ENCODE measurements at places on chromosomes 1 and 21.

- no peak for DNase-seq
These were observed 27.9 kb downstream of the LRRC8B start for GRCh38 chr1:89552471-89553081.

DNA sequence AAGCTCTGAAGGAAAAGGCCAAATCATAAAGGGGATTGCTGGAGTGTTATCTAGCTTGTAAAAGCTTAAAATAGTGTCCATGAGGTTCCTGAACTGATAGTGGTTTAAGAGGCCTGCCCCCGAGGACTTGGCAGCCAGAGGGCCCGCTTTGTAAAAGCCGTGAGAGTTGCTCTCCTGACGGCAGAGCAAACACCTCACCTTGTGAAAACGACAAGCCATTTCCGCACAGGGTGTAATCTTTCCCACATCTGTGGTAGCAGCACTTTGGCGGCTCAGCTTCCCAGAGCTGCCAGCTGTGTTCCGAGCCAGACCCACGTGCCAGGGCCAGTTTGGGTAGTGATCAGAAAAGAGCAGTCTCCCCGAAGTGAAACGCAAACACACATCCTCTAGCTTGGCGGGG, 37.0 kb downstream of the SERBP1 start:
- DNase-seq = no peak

GRCh38 chr1:161228032-161228431, 2.2 kb downstream of the TOMM40L start:
- DNase-seq = no peak

DNA sequence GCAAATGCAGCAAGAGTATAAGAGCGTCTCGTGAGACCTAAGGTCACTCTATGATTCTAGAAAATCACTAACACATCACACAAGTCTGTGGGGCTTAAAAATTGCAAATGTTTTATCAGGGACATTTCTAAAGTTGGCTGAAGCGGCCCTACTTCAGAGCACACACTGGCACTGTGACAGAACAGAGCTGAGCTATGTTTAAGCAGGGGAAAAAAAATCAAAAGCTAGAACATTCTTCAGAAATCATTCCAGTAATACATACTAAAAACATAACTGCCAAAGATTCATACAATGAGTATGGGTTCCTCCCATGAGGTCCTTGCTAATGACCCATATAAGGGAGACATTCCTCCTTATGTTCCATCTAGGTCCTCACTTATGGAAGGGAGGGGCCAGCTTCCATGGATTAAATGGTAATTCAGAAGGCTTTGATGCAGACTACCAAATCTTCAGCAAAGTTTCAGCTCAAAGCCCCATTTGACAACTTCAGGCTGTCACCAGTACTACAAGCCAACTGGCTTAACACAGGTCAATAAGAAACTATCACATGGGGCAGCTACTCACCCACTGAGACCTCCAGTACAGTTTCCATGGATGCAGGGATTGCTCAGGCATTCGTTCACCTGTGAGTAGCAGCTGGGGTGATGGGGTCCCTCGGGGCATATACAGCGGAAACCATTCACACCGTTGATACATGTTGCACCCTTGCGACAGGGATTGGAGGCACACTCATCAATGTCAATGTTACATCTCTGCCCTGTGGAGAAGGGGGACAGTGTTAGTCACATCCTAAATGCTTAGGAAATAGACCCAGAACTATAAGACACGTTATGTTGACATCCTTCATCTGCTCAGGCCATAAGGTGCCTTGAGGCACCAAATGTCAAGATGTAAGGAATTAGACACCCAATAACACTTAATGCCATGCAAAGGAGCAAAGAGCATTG, 58.4 kb upstream of the ADAM30 start:
- no peak for DNase-seq

- DNase-seq = no peak
These were observed 1744.9 kb downstream of the NCAM2 start for GRCh38 chr21:22743085-22743484.

GRCh38 chr1:201509601-201510374, 2.9 kb upstream of the CSRP1 start:
- no peak for DNase-seq

DNA sequence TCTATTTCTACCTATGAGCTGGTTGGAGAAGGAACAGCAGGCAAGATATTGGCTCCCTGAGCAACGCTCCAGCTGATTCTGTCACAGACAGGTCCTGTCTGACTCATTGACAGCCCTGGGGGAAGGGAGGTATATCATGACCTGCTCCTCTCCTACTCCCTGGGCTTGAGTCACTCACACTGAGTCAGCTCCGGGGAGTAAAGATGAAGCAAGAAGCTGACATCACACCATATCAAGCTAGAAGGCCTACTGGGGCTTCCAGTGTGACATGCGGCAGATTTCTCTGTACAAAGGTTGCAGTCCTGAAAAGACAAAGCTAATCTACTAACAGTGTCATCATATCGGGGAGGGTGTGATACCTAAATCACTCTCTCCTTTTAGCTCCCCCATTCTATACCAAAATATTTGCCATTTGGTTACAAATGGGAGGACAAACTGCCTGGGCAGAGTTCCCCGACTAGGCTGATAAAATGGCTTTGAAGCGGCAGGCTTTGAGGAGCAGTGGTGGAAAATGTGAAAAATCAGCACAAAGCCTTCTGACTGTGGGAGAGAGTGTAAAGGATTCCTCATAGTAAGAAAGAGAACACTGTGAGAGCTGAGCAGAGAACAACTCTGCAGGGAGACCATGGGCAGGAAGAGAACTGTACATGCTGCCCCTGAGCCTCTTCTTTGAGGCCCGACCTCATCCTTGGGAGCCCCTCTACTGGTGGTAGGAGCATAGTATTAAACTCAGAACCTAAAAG, 15.5 kb downstream of the PI4KB start:
- DNase-seq = peak; percentile 66

- DNase-seq = no peak
These were observed 139.4 kb downstream of the EDEM3 start for GRCh38 chr1:184615301-184615700.

- no peak for DNase-seq
These were observed 2.8 kb downstream of the SCNN1D start for GRCh38 chr1:1282998-1283397.
